Left cardiac atrium (tissue), 4 donors: ENCODE measurements at places on chromosomes 1 and 21. TPM values are rescaled to one million over a fixed set of nuclear protein-coding genes. Genes with fewer than 3 reads are reported as not detected.

DNA sequence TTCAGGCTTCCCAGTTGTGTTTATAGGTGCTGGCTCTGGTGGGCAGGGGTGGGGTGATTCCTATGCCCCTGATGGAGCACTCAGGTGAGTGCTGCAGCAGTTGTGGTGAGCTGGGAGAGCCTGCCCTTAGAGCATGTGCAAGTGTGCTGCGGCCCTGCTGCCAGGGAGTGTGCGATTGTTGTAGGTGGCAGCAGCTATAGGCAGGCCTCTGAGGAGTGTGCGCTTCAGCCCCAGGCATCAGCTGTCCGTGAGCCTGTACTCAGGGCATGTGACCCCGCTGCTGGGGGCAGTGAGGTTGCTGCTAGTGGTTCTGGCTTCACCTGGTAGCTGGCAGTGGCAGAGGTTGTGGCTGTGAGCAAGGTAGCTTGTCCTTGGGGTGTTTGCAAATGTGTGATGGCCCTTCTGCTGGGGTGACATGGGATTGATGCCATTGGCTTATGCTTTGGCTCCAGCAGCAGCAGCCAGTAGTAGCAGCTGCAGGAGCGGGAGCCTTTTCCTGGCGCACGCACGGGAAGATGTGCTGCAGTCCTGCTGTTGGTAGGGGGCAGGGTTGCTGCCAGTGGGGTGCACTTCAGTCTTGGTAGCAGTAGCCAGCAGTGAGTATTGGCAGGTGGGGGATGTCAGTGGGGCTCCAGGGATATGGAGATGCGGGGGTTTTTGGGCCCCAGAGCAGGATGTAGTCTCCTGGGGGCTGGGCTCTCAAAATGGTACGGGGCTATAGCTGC lies 37.7 kb downstream of the SYCP1 start:
- DNase-seq: no peak

GRCh38 chr1:95780836-95781235 lies 546.8 kb downstream of the RWDD3 start:
- no peak for DNase-seq

- no peak for DNase-seq
Measured at GRCh38 chr1:69985901-69986439, 219.4 kb downstream of the LRRC40 start.

DNA sequence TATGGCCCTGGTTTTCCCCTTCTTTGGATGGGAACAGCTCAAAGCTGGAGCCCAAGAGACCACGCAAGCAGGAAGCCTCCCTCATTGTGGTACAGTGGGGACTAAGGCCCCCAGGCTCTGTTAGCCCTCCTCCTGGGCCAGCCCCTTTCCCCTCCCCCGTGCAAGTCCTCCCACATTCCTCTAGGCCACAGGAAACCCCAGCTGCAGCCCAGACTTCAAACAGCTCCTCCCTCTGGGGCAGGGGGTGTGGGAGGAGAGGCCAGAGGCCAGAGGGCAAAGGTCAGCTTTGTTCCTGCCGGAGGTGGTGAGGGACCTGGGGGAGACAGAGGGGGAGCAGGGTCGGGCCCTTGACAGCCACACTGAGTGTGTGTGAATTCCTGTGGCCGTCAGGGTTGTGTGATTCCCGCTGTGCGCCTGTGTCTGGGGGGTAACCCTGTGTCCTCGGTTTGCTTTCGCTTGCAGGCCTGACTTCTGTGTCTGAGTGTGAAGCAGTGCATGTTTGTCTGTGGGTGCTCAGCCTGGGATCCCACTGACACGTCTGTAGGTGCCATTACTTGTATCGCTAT lies 3.4 kb upstream of the AHDC1 start:
- no peak for DNase-seq

The COL9A2 gene
- 1.2 TPM for total RNA-seq
